ENCODE measurements at places on chromosomes 3 and 15. TPM values are rescaled to one million over a fixed set of nuclear protein-coding genes. Genes with fewer than 3 reads are reported as not detected.

DNA sequence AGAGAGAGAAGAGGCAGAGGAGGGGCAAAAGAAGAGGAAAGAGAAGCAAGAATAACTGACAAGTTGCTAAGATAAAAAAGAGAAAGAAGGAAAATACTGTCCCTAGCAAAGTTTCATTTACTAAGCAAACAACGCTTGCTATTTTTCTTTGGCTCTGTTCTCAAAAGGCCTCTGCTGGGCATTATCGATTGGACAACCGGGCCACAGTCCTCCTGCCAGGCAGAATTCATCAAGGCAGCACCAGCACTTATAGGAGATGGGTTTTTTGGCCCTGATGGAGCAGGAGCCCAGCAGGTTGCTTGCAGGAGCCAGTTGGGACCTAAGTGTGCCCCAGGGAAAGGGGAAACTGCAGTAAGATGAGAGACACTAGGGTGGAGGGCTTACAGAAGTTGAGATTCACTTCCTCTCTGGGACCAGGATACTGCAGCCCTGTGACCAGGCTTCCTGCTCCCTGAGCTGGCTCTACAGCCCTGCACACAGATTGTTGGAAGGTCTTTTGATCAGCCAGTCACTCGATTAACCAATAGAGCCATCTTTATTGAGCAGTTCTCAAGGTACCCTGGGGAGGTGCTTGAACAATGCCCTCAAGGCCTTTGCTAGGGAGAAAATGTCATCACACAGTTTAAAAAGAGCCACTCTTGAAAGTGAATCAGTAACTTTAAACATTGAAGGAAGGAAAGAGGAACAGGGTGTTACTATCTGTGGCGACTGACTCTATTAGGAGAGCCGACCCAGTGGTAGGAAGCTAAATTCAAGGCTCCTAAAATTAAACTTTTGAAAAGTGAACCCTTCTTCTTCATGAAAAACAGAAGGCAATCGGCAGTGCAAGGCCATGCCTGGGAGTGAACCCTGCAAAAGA, 28.8 kb upstream of the GLCE start:
- H3K36me3 ChIP-seq = no peaks in the 10 kb centered on the region
- no peaks in the 10 kb centered on the region for H3K4me1 ChIP-seq
- H3K27me3 ChIP-seq = no peaks in the 10 kb centered on the region
- no peak overlapping the region for H3K27ac ChIP-seq

GRCh38 chr15:47609693-47610092, 107.6 kb upstream of the SEMA6D start:
- peaks cover 5% of the 10 kb centered on the region for H3K4me1 ChIP-seq
- no peak overlapping the region for H3K4me3 ChIP-seq
- no peak overlapping the region for H3K27ac ChIP-seq
- H3K27me3 ChIP-seq = no peaks in the 10 kb centered on the region
- peak; percentile 23 for DNase-seq
- no peaks in the 10 kb centered on the region for H3K36me3 ChIP-seq

DNA sequence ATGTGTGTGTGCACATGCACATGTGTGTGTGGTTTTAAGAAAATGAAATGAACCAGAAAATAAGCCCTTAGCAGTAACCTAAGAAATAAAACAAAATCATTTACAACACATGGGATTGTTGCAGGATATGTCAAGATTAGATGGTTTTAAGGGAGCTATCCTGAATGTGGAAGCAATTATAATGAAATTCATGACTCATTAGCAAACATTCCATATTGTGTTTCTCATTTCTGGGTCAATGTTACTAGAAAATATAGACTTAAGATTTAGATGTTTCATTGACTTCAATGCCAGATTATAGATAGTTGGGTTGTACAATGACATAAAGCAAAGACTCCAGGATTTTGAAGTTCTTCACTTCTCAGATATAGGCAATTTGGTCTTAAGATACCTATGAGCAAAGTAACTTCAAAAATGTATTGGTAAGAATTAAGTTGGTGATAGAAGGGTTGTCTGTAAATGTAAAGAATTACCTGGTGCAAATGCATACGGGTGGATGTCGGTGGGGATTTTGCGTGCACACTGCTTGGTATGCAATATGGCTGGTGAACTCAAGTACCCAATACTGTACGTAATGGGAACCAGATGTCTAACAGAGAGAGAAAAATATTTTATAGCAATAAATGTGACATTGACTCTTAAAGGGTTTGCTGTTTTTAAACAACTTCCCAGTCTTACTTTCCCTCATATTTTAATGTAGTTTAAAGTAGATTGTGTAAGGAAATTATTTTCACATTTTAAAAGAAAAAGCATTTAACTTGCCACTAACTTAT, 53.9 kb upstream of the NR2F2 start:
- no peak overlapping the region for H3K27ac ChIP-seq
- H3K36me3 ChIP-seq = no peaks in the 10 kb centered on the region
- no peak overlapping the region for H3K4me3 ChIP-seq
- no peaks in the 10 kb centered on the region for H3K27me3 ChIP-seq

DNA sequence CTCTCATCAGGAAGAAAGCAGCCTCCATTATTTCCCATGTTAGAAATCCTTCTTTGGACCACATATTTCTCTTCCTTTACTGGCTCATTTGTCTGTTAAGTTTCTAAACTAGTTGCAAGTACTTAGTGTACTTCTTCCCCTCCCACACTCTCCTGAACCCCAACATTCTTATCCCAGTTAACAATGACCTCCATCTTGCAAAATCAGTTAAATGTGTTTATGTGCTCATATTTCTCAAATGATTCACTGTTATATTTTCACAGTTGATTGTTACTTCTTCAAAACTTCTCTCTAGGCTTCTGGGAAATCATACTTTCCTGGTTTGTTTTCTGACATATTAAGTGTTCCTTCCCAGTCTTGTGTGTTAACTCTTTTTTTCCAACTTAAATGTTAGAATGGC, 856.9 kb downstream of the EPHA3 start:
- no peaks in the 10 kb centered on the region for H3K4me1 ChIP-seq
- no peak overlapping the region for H3K27ac ChIP-seq
- no peaks in the 10 kb centered on the region for H3K36me3 ChIP-seq
- no peak for DNase-seq
- no peaks in the 10 kb centered on the region for H3K27me3 ChIP-seq
- no peak overlapping the region for H3K4me3 ChIP-seq

DNA sequence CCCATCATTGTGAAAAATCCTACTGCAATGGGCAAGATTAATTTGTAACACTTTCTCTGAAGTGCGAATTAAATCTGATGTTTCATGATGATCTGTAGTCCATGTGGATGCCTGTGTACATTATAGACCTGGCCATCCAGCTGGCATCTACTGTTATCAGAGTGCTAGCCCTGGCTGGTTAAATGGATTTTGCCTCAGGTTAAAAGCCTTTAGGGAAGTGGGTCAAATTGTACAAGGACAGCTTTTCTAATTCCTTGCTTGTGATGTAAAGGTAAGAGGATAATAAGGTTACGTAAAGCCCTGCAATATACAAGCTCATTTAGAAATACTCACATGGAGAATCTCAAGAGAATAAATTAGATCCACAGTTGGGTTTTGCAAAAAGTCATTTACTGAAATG, 138.2 kb downstream of the EPHA3 start:
- DNase-seq = no peak
- H3K4me3 ChIP-seq = no peak overlapping the region
- no peaks in the 10 kb centered on the region for H3K27me3 ChIP-seq
- H3K4me1 ChIP-seq = no peaks in the 10 kb centered on the region
- H3K27ac ChIP-seq = no peak overlapping the region

- no peaks in the 10 kb centered on the region for H3K36me3 ChIP-seq
- no peaks in the 10 kb centered on the region for H3K27me3 ChIP-seq
- no peak for DNase-seq
- H3K4me3 ChIP-seq = no peak overlapping the region
Observed at GRCh38 chr3:155420406-155420805, 126.9 kb upstream of the STRIT1 start.

DNA sequence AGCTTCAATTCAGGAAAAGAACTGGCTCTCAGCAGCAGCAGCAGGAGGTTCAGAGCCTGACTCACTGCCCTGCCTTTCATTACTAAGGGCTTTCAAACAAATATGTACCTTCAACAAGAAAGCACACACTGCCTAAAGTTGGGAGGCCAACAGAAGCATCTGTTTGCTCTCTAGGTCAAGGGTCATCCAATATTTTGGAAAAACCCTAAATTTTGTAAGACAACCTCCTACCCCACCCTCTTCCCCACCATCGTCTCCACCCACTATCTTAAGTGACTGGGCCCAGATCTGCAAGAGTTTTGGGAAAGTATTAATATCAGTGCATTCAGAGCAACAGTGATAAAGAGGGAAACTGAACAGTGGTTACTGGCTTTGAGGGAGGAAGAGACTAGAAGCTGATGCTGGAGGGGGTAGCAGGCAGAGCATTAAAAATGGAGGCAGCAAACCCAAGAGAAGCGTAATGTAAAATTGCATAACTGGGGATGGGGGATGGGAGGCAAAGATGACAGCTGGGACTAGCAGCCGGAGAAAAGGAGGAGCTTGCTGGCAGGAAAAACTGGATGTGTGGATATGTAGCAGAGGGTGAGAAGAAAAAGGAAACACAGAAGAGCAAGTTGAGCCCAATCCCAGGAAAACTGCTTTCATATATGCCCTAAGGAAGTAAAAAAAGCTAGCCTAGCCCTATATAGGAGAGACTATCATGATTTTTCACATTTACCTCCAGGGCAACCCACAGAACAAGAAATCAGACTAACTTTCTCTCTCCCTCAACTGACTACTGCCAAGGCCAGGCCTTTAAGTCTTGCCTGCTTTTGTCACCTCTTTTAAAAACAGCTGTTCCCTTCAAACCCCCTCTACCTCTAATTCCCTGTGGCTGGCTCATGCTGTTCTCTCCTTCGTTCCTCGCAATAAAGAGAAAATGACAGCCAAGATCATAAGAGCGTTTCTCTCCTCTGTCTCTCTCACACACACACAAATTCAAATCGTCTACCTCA, 31.4 kb downstream of the NPTN start:
- no peaks in the 10 kb centered on the region for H3K36me3 ChIP-seq
- H3K27me3 ChIP-seq = no peaks in the 10 kb centered on the region
- peak; percentile 44 for DNase-seq
- H3K4me3 ChIP-seq = no peak overlapping the region
- peak overlapping the region; percentile 81 for H3K27ac ChIP-seq

DNA sequence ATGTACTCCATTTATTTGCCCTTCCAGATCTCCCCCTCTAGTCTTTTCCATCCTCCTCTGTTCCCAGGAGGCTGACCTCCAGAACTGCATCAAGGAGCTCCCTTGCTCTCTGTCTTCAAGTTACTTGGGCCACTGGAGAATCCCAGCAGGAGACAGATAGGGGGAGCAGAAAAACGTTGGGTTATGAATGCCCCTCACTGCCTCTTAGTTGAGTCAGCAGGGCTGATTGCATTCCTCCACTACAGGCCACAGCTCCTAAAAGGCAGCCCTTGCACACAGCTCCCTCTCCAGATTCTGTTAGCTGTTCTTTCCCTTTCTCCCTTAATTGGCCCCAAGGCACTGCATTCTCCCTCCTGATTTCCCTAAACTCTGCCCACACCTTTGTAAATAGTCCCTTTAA, 12.4 kb upstream of the CEP152 start:
- H3K4me3 ChIP-seq = no peak overlapping the region
- DNase-seq = no peak
- no peak overlapping the region for H3K27ac ChIP-seq
- no peaks in the 10 kb centered on the region for H3K4me1 ChIP-seq
- H3K27me3 ChIP-seq = no peaks in the 10 kb centered on the region

GRCh38 chr3:97515076-97515475, 249.5 kb upstream of the ARL6 start:
- no peaks in the 10 kb centered on the region for H3K36me3 ChIP-seq
- peak overlapping the region; percentile 39 for H3K27ac ChIP-seq
- no peaks in the 10 kb centered on the region for H3K27me3 ChIP-seq
- H3K4me3 ChIP-seq = no peak overlapping the region

DNA sequence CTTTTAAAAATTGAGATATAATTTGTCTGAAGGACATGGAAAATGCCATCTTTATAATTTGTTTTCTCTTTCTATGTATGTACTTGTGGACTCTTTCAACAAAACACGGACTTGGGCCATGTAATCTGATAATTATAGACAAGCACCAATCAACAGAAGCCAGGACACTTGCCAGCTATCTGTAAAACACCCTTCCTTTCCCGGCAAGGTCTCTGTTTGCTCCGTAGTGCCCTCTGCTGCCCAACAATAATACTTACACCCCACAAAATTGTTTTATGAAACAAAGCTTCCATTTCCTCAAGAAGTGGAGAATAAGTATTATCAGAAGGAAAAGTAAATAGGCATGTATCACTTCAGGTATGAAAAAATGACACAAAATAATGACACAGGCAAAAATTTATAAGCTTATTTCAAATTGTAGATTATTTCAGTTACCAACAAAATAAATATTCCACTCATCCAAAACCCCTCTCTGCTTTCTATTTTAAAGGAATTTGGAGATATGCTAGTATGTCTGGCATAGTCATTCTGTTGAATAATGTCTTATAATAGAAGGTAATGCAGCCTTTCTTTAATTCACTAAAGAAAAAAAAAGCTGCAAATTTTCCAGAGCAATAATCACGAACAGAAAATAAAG, 32.8 kb downstream of the MYH15 start:
- H3K27me3 ChIP-seq = no peaks in the 10 kb centered on the region
- no peaks in the 10 kb centered on the region for H3K36me3 ChIP-seq
- no peak overlapping the region for H3K27ac ChIP-seq

DNA sequence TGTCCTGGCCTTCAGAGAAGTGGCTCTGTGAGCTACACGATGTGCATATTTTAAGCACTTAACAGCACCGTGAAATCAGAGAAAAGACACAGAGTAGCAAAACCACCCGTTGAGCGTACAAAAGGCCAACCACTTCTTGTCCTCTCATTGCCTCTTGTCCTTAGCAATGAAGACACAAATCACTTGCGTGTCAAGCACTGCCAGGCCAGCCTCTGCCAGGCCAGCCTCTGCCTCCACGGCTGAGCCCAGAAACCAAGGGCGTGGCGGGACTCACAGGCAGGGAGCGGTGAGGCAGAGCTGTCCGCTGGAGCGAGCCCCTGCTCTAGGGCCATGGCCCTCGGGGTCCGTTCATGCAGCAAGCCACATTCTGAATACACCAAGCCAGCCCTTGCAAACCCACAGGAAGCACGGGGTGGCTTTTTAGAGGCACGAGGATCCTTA, 4.0 kb downstream of the MUC4 start:
- peak overlapping the region; percentile 87 for H3K27ac ChIP-seq
- peak; percentile 19 for DNase-seq
- H3K36me3 ChIP-seq = no peaks in the 10 kb centered on the region
- peaks cover 6% of the 10 kb centered on the region for H3K27me3 ChIP-seq

- H3K4me3 ChIP-seq = no peak overlapping the region
- no peaks in the 10 kb centered on the region for H3K4me1 ChIP-seq
- no peaks in the 10 kb centered on the region for H3K36me3 ChIP-seq
- DNase-seq = no peak
Observed at GRCh38 chr3:15347063-15347736, 14.8 kb upstream of the SH3BP5 start.

DNA sequence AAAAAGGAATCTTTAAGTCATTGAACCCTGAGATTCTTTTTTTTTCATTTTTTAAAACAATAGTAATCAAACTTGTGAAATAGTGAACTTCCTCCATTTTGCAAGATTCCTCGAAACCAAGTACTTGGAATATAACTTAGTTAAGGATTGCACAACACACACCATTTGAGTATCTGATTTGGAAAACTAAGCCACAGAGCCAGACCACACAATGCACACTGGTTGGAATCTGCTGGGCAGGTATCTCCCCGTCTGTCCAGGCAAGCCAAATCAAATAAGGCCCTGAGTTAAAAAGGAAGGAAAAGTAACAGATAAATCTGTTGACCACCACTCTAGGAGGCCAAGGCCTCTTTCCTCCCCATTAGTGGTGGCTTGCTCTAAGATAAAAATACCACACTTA, 177.5 kb upstream of the ICE2 start:
- H3K27me3 ChIP-seq = no peaks in the 10 kb centered on the region
- H3K4me3 ChIP-seq = no peak overlapping the region
- H3K27ac ChIP-seq = no peak overlapping the region
- no peaks in the 10 kb centered on the region for H3K36me3 ChIP-seq
- peaks cover 11% of the 10 kb centered on the region for H3K4me1 ChIP-seq

SNX22 gene
- 3.7 TPM for total RNA-seq

TMEM43 gene
- 44.5 TPM for total RNA-seq

MUC4 gene
- total RNA-seq = 187 TPM

GOLGA6L2 gene
- total RNA-seq = not detected

MASP1 gene
- total RNA-seq = 8.7 TPM
